ENCODE measurements at places on chromosomes 4 and X.

GRCh38 chrX:21131786-21132185 lies 242.4 kb upstream of the CNKSR2 start:
- no peak for DNase-seq

- no peak for DNase-seq
Measured at GRCh38 chr4:169267070-169267469, 3.7 kb downstream of the SH3RF1 start.

- no peak for DNase-seq
Measured at GRCh38 chr4:172573899-172574298, 594.7 kb upstream of the GALNT7 start.

- no peak for DNase-seq
Measured at GRCh38 chr4:106585915-106586349, 217.4 kb upstream of the GIMD1 start.

- no peak for DNase-seq
Measured at GRCh38 chrX:115911967-115912366, 258.6 kb upstream of the AGTR2 start.

DNA sequence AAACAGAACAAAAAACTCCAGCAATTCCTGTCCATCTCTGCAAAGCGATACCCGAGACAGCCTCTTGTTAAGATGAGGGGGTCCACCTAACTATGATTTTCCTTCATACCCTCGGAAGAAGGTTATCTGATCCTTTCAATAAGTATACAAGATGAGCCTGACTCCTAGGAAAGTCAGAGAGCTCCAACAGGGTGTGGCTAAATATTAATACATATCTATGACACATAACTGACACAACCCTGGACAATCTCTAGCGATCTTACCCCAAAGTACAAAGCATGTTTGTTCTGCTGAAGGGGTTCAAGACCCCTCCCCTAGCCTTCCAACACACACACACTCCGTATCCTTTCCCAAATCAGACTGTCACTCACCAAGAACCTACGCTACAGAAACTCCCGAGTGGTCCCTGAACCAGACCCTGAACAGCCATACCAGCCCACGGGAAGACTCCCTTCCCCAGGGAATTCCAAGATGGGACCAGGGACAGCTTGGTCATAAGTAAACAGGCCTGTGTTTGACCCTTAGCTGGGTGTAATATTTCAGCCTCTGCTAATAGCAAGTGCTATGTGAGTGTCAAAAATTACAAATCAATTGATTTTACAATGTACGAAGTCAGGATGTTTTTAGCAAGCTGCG lies 110.3 kb downstream of the PRKX start:
- no peak for DNase-seq

DNA sequence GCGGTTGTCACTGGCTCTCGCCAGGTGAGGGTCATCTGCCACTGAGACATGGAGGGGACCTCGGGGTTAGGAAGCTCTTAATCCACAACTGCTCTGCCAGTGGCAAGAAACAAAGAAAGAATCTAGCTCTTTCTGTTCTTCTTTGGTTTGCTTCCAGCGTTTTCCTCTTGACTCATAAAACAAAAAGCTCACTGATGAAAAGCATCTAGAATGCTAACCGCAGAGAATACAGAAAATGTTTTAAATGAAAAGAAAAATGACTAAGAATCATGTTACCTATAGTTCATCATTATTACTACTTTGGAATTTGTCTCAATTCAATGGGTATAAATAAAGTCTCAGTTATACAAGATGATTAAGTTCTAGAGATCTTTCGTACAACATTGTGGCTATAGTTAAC lies 274.8 kb upstream of the TENM3 start:
- DNase-seq = no peak

- no peak for DNase-seq
Measured at GRCh38 chrX:149837639-149838038, 43.3 kb upstream of the MAGEA8 start.

- no peak for DNase-seq
Measured at GRCh38 chrX:109874548-109874947, 128.4 kb upstream of the TMEM164 start.

DNA sequence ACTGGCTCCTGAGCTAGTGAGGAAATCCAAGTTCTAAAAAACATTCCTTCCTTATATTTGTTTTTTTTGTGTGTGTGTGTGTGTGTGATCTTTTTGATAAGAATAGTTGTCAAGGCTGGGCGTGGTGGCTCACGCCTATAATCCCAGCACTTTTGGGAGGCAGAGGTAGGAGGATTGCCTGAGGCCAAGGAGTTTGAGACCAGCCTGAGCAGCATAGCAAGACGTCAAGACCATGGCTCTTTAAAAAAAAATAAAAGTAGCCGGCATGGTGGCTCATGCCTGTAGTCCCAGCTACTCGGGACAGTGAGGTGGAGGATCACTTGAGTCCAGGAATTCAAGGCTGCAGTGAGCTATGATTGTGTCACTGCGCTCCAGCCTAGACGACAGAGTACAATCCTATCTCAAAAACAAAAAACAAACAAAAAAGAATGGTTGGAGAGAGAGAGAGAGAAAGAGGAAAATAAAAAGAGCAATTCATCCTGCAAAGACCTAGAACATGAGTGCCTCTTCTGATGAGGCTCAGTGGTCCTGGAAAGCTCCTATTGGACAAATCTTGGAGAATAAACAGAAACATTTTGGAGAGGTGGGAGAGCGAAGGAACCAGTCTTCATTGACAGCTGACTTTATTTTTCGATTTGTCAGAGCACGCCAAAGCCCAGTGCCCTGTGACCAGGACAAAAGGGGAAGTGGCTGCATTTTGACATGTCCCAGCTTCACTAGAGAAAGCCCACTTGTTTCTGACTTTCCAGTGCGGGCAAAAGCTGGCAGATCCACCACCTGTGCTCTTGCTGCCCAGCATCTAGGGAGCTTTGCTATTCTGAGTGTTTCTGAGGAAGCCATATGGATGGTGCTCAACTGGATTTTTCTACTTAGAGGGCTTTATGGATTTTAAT lies 244.7 kb downstream of the PALLD start:
- DNase-seq = no peak

DNA sequence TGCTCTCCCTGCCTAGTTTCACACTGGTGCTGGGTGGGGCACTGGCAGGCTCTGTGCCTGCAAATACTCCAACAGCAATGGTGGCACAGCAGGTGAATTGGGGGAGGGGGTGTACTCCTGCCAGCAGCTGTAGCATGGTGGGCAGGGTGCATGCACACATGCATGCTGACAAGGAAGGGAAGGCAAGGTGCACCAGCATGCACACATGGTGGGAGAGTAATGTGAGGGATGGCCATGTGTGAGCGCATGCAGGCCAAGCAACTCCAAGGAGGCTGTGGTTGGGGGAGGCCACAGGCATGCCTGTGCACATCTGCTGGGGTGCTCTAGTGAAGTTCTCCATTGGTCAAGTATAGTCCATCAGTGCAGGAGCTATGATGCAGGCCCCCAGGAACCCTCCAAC lies 54.5 kb upstream of the INPP4B start:
- DNase-seq = no peak

DNA sequence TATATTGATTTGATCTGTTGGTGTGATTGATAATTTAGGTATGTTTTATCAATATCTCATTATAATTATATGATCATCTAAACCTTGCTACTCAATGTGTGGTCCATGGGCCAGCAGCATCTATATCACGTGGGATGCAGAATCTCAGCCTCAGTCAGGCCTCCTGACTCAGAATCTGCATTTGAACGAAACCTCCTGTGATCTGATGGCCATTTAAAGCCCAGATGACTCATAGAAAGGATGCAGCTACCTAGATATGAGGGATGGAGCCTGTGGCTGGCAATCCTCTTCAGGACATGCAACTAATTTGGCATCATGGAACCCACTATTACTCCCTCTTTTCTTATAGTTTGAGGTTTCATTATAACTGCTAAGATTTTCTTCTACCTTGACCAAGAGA lies 11.3 kb upstream of the CHRNA9 start:
- no peak for DNase-seq

DNA sequence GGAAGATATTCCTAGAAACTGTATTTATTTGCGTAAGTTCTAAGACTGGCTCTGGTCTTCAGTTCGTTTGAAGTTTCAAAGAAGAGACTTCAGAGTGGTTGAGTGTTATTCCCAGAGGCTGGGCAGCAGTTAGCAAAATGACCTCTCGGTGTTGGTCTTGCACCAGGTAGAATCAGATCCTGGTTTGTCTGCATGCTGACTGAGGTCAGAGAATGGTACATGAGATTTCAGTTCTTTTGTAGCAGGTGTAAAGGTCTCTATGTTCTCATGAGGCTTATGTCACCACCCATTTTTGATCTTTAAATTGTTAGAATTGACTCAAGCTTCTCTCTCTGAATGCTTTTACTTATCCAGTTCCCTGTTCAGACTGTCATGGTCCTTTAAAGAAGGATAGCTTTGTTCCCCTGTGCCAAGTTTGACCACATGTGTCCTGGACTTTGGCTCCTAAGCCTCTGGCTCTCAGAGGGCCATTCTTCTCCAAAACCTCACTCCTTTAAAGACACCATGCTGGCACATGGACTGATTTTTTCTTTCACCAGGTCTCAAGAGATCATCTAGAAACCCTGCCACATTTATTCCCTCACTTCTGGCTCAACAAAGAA lies 355.8 kb upstream of the BOD1L1 start:
- no peak for DNase-seq

DNA sequence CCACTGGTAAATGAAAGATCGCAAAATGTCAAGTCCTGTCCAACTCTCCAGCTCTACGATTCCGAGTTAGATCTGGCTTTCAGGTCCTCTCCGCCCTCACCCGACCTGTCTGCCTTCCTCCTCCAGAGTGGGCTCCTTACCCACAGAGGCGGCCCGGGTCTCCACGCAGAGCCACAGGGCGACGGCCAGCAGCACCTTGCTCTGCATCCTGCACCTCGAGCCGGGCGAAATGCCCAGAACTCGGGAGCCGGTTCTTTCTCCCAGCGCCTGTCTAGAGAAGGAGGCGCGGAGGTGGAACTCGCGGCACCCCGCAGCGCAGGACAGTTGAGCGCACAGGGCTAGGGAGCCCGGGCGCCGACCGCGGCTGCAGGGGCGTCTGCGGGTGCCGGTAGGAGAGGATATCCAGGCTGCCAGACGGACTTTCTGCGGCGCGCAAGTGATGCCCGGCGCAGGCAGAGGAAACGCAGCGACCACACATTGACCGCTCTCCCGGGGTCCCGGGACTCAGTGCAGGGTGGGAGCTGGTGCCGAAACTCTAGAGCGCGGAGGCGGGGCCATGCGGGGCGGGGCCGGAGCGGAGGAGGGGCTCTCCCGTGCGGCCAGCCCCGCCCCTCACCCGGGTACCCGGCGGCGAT lies at the start of gene KDR:
Gene KDR (minus strand): TSS at position 509 of the 635 bp plus-strand sequence. CDS start 302 bp downstream, at position 207.
- peak; percentile 20 for DNase-seq

GRCh38 chr4:182293691-182294255 lies 50.6 kb downstream of the TENM3 start:
- no peak for DNase-seq

- no peak for DNase-seq
Measured at GRCh38 chrX:40049084-40049641, 48.6 kb downstream of the BCOR start.

- no peak for DNase-seq
Measured at GRCh38 chr4:164439037-164439436, 314.9 kb upstream of the SMIM31 start.

- no peak for DNase-seq
Measured at GRCh38 chrX:78027798-78028197, 58.4 kb upstream of the PGAM4 start.

- no peak for DNase-seq
Measured at GRCh38 chr4:173088144-173088543, 80.5 kb upstream of the GALNT7 start.

DNA sequence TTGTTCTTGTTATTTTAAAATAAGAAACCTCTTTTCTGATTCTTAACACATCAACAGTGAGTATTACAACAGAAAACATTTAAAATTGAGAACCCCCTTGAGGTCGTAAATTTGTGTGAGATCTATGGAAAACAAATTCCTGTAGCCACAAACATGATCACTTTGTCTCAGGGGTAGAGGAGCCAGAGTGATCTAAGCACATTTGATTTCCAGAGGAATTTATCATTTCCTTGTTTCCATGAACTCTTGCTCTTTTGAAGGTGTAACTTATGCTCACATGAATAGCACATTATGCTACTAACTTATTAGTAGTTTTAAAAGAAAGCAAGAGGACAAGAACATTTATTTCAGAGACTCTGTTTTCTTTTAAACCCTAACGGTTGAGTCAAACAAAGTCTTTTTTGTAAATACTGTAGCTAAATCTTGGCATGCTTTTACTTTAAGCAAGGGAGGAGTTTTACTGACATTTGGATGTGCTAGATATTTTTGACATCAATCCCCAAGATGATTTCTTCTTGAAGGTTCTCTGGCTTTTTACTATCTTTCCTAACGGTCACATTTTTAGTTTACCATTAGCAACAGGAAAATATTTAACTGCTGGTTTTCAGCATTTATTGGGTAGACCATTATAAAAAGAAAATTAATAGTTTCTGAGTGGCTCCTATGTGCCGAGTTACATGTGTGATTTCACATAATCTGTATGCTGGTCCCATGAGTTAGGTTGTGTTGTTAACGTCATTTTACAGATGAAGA lies 27.9 kb upstream of the ZCCHC12 start:
- DNase-seq = no peak

DNA sequence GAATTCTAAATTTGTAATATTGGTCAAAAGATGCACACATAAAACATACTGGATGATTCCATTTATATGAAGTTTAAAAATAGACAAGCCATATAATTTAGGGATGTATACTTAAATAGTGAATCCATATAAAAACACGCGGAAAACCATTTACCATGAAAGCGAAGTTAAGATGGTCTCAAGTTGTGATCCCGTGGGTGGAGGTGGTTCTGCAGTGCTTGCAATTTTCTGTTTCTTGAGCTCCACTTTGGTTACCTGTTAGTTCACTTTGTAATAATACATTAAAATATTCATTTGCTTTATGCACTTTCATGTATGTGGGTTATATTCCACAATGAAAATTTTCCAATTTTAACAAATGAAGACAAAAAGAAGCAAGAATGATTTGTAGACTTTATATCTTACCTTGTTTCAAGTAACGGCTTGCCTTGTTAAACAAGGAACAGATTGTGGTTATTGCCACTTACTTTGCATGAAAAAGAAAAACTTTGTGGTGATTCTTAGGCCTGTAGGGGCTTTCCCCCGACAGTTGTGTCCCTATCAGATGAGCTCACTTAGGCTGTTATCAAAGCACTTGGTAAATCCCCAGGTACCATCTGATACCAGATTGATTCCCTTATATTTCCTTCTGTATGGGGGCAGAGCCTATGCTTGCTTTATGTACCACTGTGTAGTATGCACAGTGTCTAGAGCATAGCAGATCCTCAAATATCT lies 12.2 kb downstream of the UCP1 start:
- no peak for DNase-seq

DNA sequence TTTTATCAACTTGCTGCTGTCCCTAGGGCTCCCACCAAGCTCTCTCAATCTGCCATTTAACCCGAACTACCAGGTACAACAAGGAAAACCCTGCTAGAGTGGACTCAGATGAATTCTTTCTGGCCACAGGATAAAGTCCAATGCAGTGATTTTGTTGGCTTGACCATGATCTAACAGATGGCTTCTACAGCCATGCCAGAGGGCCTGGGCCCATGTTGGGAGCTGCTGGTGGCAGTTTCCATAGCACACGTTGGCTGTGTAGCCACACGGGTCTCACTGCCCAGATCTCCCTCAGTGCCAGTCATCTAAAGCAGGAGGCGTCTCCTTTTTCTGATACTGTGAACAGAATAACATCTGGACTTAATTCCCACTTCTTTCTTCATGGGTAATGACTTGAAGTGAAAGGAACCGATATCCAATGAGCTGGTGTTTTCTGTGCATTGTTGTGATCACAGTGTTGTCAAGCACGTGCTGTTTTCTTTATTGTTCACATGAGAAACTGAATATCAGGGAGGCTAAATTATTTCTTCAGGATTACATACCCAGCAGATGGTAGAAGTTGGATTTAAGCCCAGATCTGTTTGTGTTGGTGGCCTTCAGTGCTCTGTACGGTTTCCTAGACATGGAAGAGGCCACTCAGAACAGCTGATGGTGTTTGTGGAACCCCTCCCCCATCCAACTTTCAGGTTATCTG lies 85.2 kb upstream of the CLCN4 start:
- DNase-seq = no peak

Measured in colonic mucosa (tissue), 4 donors.